ENCODE measurements at places on chromosomes 3 and 15. TPM values are rescaled to one million over a fixed set of nuclear protein-coding genes. Genes with fewer than 3 reads are reported as not detected.

DNA sequence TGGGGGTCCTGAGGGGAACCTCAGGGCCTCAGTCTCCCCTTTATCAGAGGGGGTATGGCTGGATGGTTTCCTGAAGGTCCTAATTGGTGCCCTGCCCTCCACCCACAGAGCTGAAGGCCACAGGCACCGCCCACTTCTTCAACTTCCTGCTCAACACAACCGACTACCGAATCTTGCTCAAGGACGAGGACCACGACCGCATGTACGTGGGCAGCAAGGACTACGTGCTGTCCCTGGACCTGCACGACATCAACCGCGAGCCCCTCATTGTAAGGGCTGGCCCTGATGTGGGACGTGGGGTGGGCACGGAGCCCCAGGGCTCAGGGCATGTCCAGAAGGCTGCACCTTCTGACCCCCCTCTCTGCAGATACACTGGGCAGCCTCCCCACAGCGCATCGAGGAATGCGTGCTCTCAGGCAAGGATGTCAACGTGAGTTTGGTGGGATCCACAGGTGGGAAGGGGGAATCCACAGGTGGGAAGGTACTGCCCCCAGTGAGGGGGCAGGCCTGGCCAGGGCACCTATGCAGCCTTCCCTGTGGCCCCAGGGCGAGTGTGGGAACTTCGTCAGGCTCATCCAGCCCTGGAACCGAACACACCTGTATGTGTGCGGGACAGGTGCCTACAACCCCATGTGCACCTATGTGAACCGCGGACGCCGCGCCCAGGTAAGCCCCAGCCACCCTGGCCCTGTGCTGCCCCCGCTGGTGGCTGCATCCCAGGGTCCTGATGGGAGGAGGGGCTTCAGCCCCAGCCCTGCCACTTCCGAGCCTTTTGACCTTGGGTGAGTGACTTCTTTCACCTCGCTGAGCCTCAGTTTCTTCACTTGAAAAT lies 17.5 kb upstream of the GNAT1 start:
- DNase-seq = no peak
- no peaks in the 10 kb centered on the region for H3K27me3 ChIP-seq
- H3K27ac ChIP-seq = no peak overlapping the region

- no peaks in the 10 kb centered on the region for H3K4me1 ChIP-seq
- DNase-seq = no peak
- H3K4me3 ChIP-seq = no peak overlapping the region
- peaks cover 21% of the 10 kb centered on the region for H3K36me3 ChIP-seq
- no peaks in the 10 kb centered on the region for H3K27me3 ChIP-seq
Measured at GRCh38 chr3:126784254-126784653, 80.2 kb downstream of the CHCHD6 start.

DNA sequence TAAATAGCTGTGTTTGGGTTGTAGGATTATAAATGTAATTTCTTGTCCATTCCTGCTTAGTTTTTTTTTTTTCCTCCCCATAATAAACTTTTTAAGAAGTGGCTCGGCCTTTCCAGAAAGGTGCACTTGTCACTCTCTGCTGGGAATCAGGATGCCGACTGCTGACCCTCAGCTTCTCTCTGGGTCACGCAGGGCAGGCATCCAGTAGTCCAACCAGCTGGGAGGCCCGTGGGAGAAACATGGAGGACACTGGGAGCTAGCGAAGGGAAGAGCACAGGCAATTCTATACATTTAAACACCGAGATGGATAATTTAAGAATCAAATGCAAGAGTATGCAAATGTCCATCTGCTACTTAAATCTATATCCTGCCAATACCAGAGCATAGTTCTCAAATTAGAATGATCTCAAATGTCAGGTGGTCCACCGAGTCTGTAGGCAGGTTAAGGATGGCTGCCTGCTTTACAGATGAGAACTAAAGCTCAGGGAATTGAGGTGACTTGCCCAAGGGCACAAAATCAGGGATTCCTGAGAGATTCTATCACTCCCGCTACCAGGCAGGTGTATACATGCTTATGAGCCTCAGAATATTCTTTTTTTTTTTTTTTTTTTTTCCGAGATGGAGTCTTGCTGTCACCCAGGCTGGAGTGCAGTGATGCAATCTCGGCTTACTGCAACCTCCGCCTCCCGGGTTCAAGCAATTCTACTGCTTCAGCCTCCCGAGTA lies 64.5 kb downstream of the DAPK2 start:
- no peak for DNase-seq
- H3K4me3 ChIP-seq = no peak overlapping the region
- H3K36me3 ChIP-seq = no peaks in the 10 kb centered on the region
- no peak overlapping the region for H3K27ac ChIP-seq
- H3K4me1 ChIP-seq = peaks cover 3% of the 10 kb centered on the region

DNA sequence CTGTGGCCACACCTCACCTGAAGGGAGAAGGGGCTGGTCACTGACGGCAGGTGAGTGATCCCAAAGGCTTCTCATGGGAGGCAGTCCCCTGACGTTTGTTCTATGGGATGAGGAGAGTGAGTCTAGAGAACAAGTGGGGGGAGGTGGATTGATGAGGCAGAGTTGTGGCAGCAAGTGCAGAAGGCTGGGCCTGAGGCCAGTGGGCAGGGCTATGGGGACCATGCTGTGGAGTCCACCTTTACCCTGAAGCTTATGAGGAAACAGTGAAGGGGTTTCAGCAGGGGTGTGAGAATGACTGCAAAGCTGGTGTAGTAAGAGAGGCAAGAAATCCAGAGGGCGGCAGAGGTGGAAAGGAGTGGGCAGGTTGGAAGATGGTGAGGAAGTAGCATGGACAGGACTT lies 96.9 kb upstream of the PFN2 start:
- no peaks in the 10 kb centered on the region for H3K36me3 ChIP-seq
- no peak for DNase-seq
- H3K4me1 ChIP-seq = no peaks in the 10 kb centered on the region
- no peak overlapping the region for H3K27ac ChIP-seq

GRCh38 chr3:14329116-14329830 lies 73.1 kb upstream of the SLC6A6 start:
- peaks cover 5% of the 10 kb centered on the region for H3K27me3 ChIP-seq
- no peak overlapping the region for H3K27ac ChIP-seq
- no peak for DNase-seq
- H3K4me3 ChIP-seq = no peak overlapping the region

- DNase-seq = peak; percentile 57
- H3K27ac ChIP-seq = no peak overlapping the region
- H3K4me1 ChIP-seq = peaks cover 5% of the 10 kb centered on the region
- no peaks in the 10 kb centered on the region for H3K36me3 ChIP-seq
- no peak overlapping the region for H3K4me3 ChIP-seq
Measured at GRCh38 chr3:193869221-193870201, 266.4 kb upstream of the HES1 start.

DNA sequence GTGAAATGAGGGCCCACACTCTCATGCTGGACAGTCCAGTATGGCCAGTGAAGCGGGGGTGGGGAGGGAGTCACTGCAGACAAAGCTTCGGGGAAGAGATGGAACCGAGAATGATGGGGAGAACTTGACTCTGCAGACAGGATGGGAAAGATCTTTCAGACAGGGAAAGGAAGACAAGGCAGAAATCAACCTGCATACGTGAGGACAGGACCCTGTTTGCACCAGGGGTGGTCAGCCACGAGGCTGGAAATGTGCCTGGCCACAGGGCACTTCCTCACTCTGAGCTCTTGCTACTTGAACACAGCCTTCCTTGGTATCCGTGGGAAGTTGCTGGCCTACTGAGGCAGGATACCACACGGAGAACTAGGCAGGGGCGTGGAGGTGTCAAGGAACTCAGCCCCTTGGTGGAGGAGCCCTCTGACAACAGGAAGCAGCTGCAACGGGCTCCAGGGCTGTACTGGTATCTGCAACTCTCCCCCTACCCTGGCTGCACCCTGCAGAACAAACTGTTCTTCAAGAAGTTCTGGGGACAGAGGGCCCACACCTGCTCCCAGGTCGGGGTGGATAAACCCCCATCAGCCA lies 9.3 kb upstream of the SRP14 start:
- H3K36me3 ChIP-seq = peaks cover 4% of the 10 kb centered on the region
- peak overlapping the region; percentile 35 for H3K4me3 ChIP-seq

DNA sequence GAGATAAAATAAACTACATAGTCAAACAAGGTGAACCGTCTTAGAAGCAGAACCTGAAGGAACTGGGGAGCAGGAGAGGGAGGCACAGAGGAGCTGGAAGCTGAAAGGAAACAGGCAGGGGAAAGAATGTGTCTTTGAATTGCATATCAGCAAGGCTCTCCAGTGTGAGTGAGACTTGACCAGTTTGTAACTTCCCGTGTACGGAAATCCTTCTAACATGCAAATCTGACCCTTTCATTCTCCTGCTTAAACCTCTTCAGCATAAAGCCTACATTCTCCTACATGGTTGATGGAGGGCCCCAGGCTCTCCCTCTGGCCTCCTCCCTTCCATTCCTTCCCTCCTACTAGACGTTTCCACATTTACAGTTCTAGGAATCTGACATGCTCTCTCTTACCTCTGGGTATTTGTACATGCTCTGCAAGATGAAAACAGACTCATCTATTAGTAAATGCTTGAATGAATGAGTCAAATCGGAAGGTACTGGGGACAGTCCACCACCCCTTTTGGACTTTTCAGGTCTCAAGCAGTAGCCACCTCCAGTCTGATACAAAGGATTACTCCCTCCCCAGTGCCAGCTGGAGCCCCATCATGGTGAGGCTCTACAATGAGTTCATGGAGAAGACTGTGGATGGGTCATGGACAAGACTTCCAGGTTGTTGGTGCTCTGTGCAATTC lies 6.1 kb upstream of the SLC25A38 start:
- no peak for DNase-seq
- H3K27ac ChIP-seq = no peak overlapping the region
- H3K27me3 ChIP-seq = no peaks in the 10 kb centered on the region
- no peaks in the 10 kb centered on the region for H3K36me3 ChIP-seq
- peaks cover 4% of the 10 kb centered on the region for H3K4me1 ChIP-seq

DNA sequence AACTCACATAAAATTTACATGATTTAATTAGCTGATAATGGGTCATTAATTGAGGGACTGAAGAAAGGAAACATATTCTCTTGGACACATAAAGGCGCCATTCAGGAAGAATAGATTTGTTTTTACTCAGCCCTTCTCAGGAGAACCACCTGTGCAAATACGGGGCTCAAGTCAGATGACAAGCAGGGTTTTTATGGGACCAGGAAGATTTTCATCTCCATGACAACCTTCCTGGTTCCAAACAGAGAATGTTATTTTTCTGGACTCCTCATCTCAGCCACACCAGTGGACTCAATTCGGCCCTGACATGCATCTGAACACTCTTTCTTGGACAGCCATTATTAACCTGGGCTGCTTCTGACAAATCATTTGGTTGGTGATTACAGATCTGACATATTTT lies 120.5 kb downstream of the PDZRN3 start:
- H3K36me3 ChIP-seq = no peaks in the 10 kb centered on the region
- H3K4me1 ChIP-seq = no peaks in the 10 kb centered on the region
- DNase-seq = no peak
- no peak overlapping the region for H3K27ac ChIP-seq
- no peak overlapping the region for H3K4me3 ChIP-seq
- H3K27me3 ChIP-seq = peaks cover 18% of the 10 kb centered on the region

The BNC1 gene
- not detected for total RNA-seq

The CCDC33 gene
- not detected for total RNA-seq

- no peaks in the 10 kb centered on the region for H3K36me3 ChIP-seq
- H3K27ac ChIP-seq = no peak overlapping the region
- H3K27me3 ChIP-seq = no peaks in the 10 kb centered on the region
- no peaks in the 10 kb centered on the region for H3K4me1 ChIP-seq
- DNase-seq = no peak
Measured at GRCh38 chr3:178805741-178806140, 265.9 kb downstream of the ZMAT3 start.

- no peaks in the 10 kb centered on the region for H3K36me3 ChIP-seq
- no peak overlapping the region for H3K4me3 ChIP-seq
- H3K27ac ChIP-seq = no peak overlapping the region
- peaks cover 6% of the 10 kb centered on the region for H3K27me3 ChIP-seq
Measured at GRCh38 chr15:93583552-93583951, 494.5 kb upstream of the RGMA start.

- no peaks in the 10 kb centered on the region for H3K4me1 ChIP-seq
- no peak for DNase-seq
- H3K27me3 ChIP-seq = peaks cover 23% of the 10 kb centered on the region
- no peak overlapping the region for H3K27ac ChIP-seq
- no peak overlapping the region for H3K4me3 ChIP-seq
Measured at GRCh38 chr3:150184426-150185071, 213.9 kb upstream of the PFN2 start.

DNA sequence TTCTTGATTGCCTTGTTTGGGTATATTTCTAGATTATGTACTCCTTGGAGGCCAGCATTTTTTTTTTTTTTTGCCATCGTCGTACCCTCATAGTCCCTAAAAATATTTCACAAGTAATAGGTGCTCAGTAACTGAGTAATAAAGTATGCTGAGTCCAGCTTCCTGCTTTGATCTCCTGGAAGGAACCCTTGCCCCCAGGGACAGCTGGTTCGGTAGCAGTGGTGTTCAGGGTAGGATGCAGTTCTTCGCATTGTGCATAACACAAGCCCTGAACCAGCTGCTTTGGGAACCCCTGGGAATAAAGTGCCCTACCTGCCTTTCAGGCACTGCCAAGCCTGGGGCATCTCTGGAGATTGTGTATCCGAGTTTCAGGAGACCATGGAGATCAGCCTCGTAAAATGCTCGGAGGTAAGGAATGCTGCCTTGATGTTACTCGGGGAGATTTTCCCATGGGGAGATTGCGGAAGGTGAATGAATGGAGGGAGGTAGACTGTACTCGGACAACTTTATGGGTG lies 7.6 kb downstream of the MYZAP start:
- no peaks in the 10 kb centered on the region for H3K36me3 ChIP-seq
- peaks cover 2% of the 10 kb centered on the region for H3K27me3 ChIP-seq
- H3K4me3 ChIP-seq = no peak overlapping the region

Measured in activated CD4-positive, alpha-beta T cell treated with anti-CD3 and anti-CD28 coated beads for 36 hours (primary cell).